ENCODE measurements at places on chromosomes 12 and 14.
A peak's percentile ranks its signal among the peaks of the same experiment; 100 is the strongest.

DNA sequence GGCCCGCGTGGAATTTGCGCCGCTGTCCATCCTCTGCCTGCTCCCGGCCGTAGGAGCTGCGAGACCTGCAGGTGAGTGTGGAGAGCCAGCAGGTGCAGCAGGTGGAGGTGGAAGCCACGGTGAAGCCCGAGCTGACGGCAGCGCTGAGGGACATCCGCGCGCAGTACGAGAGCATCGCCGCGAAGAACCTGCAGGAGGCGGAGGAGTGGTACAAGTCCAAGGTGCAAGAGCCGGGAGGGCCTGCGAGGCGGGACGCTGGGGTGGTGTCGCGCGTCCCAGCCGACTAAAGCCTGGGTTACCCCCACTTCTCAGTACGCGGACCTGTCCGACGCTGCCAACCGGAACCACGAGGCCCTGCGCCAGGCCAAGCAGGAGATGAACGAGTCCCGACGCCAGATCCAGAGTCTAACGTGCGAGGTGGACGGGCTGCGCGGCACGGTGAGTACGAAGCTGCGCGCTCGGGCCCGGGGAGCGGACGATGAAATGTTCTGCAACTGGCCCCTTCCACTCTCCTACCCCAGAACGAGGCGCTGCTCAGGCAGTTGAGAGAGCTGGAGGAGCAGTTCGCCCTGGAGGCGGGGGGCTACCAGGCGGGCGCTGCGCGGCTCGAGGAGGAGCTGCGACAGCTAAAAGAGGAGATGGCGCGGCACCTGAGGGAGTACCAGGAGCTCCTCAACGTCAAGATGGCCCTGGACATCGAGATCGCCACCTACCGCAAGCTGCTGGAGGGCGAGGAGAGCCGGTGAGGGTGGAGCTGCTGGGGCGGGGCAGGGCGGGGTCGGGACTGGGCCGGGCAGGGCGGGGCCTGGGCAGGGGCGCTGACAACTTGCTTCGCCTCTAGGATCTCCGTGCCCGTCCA, 2.1 kb downstream of the PRPH start:
- DNase-seq: peak; percentile 36

- DNase-seq: no peak
Observed at GRCh38 chr12:124893792-124894516, 20.5 kb downstream of the UBC start.

GRCh38 chr14:23550131-23550811, 1.3 kb downstream of the ZFHX2 start:
- no peak for DNase-seq

DNA sequence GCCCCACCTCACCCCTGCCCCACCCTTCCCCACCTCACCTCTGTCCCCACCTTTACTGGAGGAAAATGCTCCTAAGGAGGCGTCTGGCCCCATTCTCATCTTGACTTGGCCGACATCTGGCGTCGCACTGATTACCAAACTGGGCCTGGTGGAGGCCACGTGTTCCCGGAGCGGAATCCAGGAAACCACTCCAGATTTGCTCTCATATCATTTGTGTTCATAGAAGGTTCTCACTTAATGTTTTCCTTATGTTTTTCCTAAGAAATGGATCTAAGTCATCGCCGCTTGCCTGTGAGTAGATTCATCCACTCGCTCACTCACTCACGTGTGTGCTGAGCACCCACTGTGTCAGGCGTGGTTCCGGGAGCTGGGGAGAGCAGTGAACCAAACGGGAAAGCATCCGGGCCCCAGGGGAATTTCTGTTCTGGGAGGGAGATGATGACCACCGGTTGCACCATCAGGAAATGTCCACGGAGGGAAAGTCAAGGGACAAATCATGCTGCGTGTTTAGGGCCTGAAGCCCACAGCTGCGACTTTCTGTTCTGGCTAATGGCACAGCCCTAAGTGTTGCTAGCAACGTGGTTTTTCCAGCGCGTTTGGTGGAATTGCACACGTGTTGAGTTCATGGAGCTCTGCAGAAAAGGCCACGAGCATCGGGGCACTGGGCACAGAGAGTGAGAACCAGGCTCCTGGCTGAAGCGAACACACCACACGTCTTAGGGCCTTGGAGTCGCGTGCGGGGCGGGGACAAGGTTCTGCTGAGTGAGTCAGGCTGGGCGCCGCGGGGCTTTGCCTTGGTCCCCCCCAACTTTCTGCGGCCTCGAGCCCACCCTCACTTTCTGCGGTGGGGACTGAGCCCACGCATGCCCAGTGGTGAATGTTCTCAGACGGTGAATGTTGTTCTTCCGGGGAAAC, 57.7 kb downstream of the ADGRD1 start:
- no peak for DNase-seq

GRCh38 chr12:124904306-124905098, 9.9 kb downstream of the UBC start:
- DNase-seq: no peak

DNA sequence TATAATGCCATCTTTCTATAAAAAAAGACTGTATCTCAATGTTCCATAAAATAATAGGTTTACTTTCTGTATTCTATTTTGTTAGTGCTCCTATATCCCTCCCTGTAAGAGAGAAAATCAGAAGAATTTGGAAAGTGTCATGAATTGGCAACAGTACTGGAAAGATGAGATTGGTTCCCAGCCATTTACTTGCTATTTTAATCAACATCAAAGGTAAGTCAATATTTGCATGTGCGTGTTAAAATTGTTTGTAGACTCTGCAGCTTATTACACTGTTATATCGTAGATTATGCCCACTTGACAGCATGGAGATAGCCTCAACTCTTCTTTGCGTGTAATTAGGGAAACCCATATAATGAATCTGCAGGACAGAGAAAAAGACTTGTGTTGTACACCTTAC, 34.0 kb downstream of the KCNMB4 start:
- DNase-seq: no peak

GRCh38 chr12:45174595-45174994, 41.3 kb upstream of the ANO6 start:
- DNase-seq: no peak

DNA sequence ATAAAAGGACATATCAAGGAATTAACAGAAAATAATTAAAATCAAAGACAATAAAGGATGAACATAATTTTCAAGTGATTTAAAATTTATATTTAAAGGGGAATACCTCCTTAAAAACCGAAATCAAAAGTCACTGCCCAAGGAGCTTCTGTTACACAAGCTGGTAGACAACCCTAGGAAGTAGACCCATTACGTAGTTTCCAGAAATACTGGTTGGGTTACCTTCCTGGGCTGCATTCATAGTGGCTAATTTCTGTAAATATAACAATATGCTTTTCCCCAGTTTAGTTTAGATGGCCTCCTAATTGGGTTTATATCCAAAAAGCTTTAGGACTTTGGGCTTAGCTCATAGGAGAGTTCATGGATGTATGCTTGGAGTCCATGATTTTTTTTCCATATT, 2.1 kb upstream of the EDDM3A start:
- DNase-seq: no peak

DNA sequence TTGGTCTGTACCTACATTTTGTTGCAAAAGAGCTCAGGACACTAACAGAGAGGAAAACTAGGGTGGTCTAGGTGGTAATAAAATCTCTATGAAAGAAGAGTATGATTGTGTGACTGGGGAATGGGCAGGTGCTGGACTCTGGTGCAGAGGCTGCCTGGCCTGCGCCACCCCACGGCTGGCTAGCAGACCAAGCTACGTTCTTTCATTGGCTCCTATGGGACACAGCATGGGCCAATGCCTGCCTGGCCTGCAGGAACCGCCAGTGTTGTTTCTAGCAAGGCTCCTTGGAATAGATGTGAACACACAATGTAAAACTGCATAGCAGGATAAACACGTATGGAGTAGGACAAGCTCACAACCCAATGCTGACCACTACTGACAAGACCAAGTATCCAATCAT, 51.7 kb upstream of the CORO1C start:
- no peak for DNase-seq

- no peak for DNase-seq
Observed at GRCh38 chr14:38387821-38388220, 131.9 kb upstream of the CLEC14A start.

GRCh38 chr12:128786741-128787391, 36.9 kb downstream of the SLC15A4 start:
- DNase-seq: no peak

DNA sequence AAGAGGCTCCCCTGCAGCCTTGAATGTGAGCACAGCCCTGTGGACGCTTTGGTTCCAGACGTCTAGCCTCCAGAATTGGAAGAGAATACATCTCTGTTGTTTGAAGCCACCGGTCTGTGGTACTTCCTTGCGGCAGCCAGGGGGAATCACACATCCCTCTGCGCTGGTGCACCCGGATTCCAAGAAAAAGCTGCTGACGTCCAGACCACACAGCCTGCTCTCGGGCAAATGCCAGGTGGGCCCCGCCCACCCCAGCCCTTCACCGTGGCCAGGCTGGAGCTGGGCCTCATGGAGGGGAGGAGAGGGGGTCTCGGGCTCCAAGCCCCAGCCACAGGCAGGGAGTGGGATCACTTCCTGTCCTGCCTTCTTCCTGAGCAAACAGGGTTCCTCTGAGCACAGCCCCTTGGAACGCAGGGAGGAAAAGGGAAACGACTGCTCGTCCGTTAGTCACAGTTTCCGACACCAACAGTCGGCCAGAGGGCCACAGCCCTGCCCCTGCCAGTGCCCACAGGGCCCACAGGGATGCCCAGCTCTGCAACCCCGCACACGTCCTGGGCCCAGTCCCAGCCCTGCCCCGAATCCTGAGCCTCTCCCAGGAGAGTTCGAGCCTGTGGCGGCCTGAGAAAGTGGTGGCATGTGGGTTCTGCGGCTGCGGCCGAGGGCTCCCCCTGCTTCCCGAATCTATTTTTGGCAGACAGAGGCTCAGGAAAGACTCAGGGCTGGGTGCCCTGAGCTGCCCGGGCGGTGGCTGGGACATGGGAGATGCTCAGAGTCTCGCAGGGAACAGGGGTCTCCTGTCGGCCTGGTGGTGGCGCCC, 85.3 kb downstream of the RFLNA start:
- DNase-seq: no peak

GRCh38 chr12:50058743-50059312, 1.4 kb downstream of the ASIC1 start:
- no peak for DNase-seq

DNA sequence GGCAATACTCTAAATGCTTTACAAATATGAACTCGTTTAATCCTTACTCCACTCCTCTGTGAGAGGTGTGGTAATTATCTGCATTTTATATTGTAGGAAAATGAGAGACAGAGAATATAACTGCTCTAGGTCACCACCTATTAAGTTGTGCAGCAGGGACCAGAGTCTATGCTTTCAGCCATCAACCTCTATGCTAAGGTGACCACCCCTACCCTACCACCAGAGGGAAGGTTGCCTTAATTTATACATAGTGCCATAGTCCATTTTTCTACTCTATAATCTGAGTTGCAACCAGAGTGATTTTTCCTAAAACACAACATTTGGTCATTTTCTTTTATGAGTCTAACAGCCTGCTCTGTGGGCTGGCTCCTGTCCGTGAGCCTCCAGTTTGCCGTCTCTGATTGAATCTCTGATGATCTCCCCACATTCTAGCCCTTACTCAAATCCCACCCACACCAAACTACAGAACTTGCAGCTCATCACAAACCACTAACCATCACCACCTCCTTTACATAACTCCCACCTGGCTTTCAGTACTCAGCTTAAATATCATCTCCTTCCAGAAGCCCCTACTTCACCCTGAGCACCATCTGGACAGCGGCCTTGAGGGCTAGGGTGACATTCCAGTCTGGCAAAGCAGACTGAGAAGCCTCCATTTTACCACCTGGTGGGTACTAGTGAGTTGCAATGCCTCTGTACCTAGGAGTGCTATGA, 126.6 kb downstream of the PPM1H start:
- no peak for DNase-seq

GRCh38 chr12:47820631-47821345, 1.1 kb upstream of the HDAC7 start:
- DNase-seq: no peak

- DNase-seq: no peak
Observed at GRCh38 chr12:80565271-80565670, 121.2 kb downstream of the PTPRQ start.

GRCh38 chr12:126847005-126847629, 1419.9 kb upstream of the TMEM132C start:
- no peak for DNase-seq

- DNase-seq: no peak
Observed at GRCh38 chr12:125071456-125071855, 6.2 kb downstream of the AACS start.

- DNase-seq: no peak
Observed at GRCh38 chr12:110907583-110907982, 12.8 kb downstream of the MYL2 start.

DNA sequence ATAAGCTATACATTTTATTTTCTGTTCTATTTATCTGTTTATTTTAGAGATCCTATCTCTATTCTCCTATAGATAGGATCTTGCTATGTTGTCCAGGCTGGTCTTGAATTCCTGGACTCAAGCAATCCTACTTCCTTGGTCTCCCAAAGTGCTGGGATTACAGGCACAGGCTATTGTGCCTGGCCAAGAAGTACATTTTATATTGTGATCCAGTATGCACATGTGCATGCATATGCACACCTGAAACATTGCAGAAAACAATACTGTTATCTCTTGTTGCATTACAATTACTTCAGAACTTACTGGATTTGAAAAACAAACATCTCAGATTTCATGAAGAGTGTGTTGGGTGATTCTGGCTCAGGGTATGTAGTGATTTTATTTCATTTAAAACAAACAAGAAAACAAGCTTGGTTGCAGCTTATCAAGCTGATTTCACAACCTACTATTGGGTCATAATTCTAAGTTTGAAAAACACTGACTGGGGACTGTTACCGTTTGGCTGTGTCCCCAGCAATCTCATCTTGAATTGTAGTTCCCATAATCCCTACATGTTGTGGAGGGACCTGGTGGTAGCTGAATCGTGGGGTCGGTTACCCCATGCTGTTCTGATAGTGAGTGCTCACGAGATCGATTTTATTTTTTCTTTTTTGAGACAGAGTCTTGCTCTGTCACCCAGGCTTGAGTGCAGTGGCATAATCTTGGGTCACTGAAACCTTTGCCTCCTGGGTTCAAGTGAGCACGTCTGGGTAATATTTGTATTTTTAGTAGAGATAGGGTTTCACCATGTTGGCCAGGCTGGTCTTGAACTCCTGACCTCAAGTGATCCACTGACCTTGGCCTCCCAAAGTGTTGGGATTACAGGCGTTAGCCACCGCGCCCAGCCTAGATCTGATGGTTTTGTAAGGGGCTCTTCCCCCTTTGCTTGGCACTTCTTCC, 31.3 kb downstream of the ERC1 start:
- no peak for DNase-seq

GRCh38 chr12:104413330-104413729, 43.4 kb upstream of the CHST11 start:
- DNase-seq: no peak

DNA sequence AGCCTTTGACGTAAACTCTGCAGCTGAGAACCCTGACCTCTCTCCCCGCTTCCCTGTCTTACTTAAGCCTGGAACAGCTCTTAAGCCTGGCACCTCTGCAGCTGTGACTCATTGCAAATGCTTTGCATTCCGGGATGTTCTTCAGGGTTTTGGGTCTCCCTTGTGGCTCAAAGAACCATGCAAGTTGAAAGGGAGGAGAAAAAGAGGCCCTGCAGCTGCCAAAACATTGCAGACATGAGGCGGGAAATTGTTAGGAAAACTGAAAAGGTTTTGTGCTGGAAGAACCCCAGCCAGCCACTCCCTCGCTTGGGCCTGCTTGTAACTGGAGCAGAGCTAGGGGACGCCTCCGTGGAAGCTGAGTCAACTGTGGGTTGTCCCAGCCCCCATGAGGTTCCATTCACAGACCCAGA, 60.2 kb upstream of the FERMT2 start:
- no peak for DNase-seq

Data from CD4-positive, CD25-positive, alpha-beta regulatory T cell (primary cell).